ENCODE measurements at places on chromosomes 16 and 17.

DNA sequence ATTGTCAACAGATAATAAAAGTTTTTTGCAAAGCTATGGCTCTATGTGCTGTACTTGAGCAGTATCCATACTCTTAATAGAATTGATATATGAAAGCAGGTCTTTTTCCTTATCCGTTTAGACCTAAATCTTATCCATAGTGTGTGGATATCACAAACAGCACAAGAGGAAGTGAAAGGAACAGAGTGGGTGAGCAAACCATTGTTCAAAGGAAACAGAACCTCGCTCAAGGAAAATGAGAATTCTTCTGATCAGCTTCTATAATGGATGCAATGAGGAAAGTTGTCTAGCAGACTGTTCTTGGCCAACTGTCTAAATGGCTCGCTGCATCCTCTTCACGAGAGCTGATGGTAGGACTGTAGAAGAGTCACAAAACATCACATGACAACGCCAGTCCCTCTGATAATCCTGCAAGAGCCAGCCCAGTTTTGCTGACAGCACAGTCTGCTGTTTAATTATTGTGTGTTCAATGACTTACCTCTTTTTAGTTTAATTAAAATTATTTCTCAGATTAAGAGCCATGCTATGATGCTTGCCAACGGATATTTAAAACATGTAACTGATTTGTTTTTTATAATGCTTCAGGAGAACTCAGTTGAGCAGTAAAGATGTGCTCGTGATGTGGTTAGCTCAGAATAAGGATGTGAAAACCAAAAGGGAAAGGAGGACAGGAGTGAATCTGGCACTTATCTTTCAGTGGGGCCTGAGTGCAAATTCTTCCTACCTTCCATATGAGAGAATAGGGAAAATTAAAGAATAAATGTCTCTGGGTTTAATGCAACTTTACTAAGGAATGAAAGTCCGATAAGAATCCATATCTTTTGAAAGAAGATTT is 38.5 kb downstream of the WWOX start:
- ATAC-seq = no peak

GRCh38 chr16:9169094-9169493 is 77.7 kb downstream of the HAPSTR1 start:
- no peak for ATAC-seq

DNA sequence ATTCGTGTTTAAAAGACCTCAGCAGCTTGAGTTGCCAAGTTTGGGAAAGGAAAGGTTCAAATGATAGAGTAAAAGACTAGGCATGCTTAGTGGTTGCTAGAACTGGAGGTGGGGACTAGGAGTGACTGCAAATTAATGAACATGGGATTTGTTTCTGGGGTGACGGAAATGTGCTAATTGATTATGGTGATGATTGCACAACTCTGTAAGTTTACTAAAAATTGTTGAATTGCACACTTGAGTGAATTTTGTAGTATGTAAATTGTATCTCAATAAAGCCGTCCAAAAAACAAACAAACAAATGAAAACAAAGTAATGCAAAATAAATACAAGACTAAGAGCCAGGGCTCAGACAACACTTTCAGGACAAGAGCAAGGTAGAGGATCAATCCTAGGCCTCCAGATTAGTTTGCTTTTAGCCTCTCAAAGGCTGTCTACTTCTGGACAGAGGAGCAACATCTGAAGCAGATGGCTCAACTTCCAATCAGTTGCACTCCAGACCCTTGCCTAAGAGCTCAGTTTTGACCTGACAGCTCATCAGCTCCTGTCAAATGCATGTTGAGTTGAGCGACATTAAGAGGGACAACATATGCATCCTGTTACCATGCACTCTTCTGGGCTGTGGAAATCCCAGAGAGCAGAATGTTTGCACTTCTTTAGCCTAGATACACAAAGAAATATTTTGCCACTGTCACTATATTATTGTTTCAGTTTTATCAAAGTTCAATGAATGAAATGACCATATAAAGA is 111.2 kb upstream of the ASIC2 start:
- ATAC-seq = no peak

- ATAC-seq = peak; percentile 44
Observed at GRCh38 chr17:77692571-77693161, 265.8 kb upstream of the TNRC6C start.

GRCh38 chr16:10806698-10807097 is 11.9 kb downstream of the TVP23A start:
- no peak for ATAC-seq

GRCh38 chr17:78993241-78993956 is 13.7 kb upstream of the LGALS3BP start:
- ATAC-seq = no peak

- peak; percentile 53 for ATAC-seq
Observed at GRCh38 chr17:43367737-43368242, 31.0 kb upstream of the ARL4D start.

DNA sequence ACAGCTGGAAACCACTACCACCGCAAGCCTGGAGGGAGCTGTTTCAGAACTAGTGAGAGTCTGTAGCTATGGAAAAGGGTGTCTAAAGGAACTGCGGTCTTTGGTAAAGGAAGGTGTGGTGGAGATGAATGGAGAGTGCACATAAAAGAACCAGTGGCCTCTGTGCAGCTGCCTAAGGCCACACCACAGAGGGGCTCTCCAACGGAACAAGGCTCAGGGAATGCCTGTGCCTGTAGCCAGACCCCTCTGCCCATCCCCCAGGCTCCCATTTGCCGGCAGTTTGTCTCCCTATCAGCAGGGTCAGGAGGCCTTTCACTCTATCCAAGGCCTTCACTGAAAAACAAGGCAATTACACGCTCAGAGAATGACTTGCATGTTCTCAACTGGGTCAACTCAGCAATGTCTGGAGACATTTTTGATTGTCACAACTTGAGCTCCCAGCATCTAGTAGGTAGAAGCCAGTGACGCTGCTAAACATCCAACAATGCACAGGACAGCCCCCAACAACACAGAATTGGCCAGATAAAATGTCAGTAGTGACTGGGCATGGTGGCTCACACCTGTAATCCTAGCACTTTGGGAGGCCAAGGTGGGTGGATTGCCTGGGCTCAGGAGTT is 3.3 kb upstream of the FDXR start:
- ATAC-seq = no peak

- no peak for ATAC-seq
Observed at GRCh38 chr16:72191551-72191950, 19.6 kb upstream of the PMFBP1 start.

DNA sequence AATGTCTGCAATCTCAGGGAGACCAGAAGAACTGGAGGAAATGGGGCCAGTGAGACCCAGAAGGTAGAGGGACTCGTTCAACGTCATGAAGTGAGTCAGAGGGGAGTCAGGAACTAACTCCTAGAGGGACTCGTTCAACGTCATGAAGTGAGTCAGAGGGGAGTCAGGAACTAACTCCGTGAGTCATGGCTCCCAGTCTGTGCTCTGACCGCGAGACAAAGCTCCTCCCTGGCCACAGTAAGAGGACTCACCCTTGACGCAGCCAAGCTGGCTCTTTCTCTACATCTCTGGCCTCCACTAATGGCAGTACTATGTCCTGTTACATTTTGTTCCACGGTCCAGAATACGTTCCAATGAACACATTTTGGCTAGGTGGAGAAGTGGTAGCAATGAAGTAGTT is 902.5 kb downstream of the KCNJ2 start:
- ATAC-seq = no peak

GRCh38 chr16:576197-576822 is 6.5 kb downstream of the PIGQ start:
- no peak for ATAC-seq

GRCh38 chr17:37741341-37742115 is 3.3 kb downstream of the HNF1B start:
- no peak for ATAC-seq

- ATAC-seq = no peak
Observed at GRCh38 chr16:55559933-55560516, 6.5 kb upstream of the CAPNS2 start.

GRCh38 chr16:71966932-71967331 is 33.3 kb downstream of the PKD1L3 start:
- ATAC-seq = no peak

DNA sequence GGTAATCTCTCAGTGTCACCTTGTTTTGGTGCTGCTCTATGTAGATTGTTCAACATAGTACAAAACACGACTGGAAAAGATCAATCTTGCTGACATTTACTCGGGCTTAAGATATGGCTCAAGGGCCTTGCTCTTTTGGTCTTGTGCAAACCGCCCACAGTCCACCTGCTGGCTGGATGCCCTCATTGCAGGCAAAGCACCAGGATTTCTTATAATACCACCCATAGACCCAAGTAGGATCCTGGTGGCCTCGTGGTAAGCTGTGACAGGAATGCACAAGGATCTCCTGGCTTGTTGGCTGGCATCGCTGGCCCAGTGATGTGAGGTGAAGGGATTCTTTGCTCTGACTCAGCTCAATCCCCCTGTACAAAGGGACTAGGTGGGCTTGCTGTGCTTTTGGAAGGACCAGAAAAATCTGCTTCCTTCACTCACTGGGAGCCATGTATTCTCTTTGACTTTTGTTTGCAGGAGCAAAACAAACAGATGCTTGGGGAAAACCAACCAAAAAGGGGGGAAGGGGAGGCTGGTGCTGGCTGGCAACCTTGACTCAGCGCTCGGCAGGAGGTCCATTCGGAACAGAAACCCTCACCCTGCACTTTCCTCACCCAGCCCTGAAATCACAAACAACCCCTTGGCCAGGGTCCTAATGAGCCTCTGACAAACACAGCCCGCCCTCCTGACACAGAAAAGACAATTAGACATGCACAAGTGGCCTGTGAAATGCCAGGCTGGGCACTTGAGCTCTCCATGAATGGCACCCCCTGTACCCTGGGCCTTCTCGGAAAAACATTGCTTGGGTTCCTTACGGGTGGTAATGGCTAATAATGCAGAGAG is 36.6 kb upstream of the MED9 start:
- no peak for ATAC-seq

- no peak for ATAC-seq
Observed at GRCh38 chr17:67168496-67168895, 76.5 kb downstream of the HELZ start.

DNA sequence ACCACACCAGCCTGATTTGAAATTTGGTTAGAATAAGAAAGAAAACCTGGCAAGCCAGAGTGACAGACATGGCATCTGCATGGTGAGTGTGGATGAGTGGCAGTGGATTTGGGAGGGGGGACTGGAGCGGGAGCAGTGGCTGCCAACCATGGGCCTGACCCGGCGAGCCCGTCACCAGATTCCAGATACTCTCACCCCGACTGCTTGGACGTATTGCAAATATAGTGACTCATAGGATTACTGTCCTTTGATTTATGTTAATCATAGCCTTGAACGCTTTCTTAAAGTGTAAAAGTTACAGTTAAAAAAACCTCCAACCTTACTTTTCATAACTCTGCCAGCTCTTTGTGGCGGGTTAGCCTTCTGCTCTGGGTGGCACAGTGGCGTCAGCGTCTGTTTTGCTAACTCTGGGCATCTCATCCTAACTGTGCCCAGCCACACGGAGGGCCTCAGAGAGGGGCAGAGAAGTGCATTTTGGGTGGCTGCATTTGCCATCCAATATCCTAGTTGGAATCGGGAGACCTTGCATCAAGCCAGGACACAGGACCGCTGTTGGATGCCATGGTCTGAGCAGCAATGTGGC is 26.8 kb upstream of the FOXK2 start:
- ATAC-seq = no peak

DNA sequence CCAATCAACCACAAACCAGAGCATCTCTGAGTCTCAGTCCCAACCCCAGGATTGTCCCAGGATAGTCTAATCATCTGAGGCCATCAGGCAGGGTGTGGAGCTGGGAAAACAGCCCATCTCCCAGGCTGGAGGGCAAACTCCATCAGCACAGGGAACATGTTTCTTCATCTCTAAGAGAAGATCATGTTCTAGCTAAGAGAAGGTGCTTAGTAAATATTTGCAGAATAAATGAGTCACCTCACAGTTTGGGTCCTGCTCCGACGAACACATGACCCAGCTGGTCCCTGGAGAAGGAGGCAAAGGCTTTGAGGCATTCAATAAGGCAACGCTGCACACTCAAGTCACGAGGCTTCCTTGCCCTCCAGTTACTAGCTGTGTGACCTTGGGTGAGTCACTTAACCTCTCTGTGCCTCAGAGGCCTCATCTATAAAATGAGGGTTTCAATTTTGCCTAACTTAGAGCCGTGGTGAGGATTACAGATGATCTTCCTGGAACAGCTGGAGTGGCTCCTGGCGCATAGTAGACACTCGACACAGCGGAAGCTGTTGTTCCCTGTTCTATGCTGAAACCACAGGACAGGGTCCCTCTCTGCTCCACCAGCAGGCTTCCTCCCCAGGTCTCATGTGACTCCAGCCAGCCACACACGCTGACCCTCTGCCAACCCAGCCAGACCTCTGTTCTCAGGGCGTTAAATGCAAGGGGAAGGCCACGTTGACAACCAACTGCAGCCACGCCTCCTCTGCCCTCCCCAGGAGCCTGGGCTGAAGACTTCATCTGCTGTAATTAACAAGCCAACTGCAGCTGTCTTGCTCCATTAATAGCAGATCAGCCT is 10.3 kb upstream of the RPL38 start:
- ATAC-seq = peak; percentile 77

DNA sequence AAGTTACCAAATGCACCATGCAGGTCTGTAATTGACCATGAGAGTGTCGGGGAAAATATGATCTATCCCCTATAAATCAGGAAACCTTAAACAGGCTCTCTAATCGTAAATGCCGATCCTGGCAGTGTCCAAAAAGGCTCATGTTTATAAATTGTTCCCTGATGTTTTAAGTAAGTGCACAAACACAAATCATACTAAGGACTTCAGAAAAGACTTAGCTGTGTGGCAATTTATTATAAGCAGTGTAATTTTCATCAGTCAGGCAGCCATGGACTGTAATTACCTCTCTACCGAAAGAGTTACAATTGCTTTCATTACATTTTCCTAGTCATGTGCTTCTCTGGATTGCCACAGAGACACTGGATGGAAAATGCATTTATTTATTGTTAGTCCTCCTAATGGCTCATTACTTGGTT is 73.4 kb upstream of the COX10 start:
- ATAC-seq = no peak

DNA sequence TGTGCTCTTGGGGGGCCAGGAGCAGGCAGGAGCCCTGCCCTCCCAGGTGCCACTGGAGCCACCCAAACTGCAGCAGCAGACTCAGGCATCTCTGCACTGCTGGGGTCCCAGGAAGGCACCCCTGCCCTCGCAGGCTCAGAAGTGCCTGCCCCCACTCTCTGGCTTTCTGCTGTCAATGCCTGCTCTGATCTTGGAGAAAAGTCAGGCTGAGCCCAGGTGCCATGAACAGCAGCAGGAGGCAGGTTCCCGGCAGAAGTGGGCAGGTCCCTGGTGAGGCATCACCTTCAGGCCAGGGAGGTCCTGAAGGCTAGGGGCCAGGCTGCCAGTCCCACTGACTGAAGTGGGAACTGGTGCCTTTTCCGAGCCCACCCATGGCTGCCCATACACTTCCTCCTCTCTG is 106.5 kb downstream of the MGAT5B start:
- ATAC-seq = no peak

DNA sequence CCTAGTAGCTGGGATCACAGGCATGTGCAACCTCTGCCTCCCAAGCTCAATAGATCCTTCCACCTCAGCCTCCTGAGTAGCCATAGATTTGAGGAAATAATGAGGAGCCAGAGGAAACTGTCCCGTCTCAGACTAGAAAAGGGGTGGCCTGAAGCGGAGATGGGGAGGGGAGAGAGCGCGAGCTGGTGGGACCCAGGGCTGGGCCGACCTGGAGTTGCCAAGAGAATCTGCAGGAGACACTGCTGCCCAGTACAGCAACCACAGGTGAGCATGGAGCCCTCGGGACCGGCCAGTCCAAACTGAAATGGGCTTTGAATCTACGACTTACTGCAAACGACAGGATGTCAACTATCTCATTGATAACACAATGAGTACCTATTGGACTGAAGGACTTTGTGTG is 24.3 kb downstream of the CD300A start:
- ATAC-seq = no peak

GRCh38 chr17:64242633-64243032 is 20.4 kb downstream of the TEX2 start:
- no peak for ATAC-seq

GRCh38 chr16:72554935-72555334 is 383.0 kb upstream of the PMFBP1 start:
- no peak for ATAC-seq
